ENCODE measurements at places on chromosomes 6 and 20.

DNA sequence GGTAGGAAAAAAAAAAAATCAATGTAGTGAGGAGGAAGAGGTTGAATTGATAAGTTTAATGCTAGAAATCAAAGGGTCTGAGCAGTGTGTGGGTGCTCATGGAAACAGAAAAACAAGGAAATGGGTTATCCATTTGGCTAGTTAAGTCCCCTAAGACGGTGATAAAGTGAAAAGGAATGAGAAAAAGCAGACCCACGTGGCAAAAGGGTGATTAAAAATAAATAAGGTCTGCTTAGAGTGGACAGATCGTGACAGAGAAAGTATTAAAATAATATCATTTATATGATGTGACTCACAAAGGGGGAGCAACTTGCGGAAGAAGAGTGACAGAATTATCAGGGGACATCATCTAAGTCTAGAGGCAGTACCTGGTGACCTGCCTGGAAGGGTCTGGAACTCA, 251.7 kb upstream of the THEMIS start:
- DNase-seq = no peak

GRCh38 chr20:34578521-34578920, 20.0 kb downstream of the MAP1LC3A start:
- DNase-seq = no peak

DNA sequence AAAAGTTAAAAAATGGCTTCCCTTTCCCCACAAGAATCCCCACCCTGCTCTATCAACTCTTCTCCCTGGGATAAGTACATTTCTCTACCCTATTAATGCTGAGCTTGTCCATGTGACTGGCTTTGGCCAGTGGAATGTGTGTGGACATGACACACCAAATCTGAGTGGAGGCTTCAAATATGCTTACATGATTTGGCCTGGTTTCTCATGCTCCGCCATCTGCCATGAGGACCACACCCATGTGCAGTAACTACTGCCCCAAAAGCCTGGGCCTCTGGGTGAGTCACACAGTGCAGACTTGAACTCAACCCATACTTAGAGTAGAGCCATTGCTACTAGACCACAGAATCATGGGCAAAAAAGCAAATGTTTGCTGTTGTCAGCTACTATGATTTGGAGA, 65.4 kb downstream of the PRND start:
- no peak for DNase-seq

- DNase-seq = no peak
Observed at GRCh38 chr20:50786703-50787102, 8.2 kb upstream of the BCAS4 start.

DNA sequence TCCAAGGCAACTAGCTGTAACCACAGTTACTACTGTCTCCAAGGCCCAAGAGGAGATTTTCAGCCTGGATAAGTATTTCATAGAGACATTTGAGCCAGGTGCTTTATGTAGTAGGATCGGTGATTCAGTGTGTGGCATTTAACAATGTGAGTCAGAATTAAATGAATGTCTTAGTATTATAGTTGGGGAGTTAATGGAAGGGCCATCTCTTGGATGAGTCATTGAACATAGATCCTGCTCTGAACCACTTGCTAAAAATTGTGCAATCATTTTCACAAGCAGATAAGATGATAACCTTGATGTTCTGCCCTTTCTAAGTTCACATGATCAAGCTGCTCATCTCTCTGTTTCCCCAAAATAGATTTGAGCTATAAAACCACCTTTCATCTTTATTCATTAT, 668.9 kb upstream of the CITED2 start:
- no peak for DNase-seq

DNA sequence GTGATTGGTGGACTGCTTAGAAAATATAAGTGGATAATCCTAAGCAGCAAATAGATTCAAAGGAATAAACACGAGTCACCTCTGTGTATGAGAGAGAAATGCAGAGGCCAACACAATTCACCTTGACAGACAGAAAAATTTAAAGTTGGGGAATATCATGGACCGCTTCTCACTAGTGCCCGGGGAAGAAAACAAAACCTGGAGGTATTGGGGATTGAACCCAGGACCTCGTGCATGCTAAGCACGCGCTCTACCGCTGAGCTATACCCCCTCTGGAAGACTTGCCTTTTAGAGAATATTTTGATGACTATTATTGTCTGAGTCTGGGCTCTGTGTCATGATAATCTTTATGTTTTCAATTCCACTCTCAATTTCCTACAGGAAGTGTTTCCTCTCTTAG, 111.9 kb downstream of the TRIM27 start:
- peak; percentile 52 for DNase-seq

DNA sequence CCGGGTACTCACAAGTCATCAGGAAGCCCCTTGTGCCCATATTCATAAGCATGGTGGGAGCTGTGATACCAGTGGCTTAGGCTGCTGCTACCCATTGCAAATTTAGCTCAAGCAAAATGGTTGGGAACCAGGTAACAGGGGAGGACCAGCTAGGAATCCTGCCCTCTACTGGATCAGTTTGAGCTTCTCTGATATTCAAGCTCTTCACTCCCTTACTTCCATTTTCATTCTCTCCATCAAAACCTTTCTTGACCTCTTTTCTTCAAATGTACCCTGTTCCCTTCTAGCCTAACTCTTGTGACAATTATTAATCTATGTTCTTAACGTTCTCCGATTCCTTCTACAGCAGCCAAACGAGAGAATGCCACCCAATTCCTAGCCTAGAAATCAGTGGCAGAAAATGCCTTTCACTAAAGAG, 9.7 kb downstream of the NOL7 start:
- peak; percentile 69 for DNase-seq

DNA sequence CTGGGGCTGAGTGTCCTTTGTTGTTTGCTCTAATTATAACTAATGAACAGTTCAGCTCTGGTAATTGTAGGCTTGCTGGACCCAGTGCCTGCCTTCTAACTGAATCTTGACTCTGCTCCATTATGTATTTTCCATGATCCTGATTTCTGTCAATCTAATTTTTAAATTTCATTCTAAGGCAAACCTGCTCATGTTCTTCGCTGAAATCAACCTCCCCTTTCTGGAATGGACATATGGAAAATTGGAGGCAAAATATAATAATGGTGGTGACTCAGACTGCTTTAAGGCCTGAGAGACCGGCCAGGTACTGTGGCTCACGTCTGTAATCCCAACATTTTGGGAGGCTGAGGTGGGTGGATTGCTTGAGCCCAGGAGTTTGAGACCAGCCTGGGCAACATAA, 182.7 kb upstream of the AKAP12 start:
- no peak for DNase-seq

DNA sequence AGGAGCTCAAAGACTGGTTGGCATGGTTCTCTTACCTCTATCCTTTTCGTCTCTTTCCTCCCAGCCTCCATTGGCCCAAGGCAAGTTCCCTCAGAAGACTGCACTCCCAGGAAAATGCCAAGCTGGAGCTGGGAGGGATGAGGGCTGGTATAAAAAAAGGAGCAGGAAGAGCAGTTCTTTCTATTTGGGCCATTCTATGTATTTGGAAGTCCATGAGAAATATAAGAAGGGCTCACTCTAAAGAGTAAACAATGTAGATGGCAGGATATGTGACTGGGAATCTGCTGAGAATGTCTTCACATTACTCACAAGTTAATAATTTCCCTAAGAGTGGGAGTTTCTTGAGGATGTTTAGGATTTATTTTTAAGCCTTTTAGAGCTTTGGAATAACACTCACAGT, 36.6 kb upstream of the ADTRP start:
- DNase-seq = no peak

Measured in GM12865 (cell line).